ENCODE measurements at places on chromosomes 11 and 22.
A peak's percentile ranks its signal among the peaks of the same experiment; 100 is the strongest.

GRCh38 chr11:77151804-77152509, 23.9 kb downstream of the MYO7A start:
- peak; percentile 18 for DNase-seq

GRCh38 chr11:78292109-78292803, 103.5 kb downstream of the USP35 start:
- no peak for DNase-seq

DNA sequence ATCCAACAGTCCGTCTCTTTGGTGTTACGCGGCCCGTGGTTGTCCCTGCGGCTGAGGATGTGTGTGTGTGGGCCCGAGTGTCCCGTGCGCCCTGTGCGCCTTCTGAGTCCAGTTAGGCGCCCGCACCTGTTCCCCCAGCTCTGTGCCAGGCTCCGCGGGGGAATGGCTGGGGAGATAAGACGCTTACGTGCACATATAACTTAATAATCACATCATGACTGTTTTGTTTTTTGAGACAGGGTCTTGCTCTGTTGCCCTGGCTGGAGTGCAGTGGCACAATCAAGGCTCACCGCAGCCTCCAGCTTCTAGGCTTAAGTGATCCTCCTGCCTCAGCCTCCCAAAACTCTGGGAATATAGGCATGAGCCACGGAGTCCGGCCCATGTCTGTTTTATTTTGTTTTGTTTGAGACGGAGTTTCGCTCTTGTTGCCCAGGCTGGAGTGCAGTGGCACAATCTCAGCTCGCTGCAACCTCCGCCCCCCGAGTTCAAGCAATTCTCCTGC, 817 bp downstream of the ARL2 start:
- no peak for DNase-seq

- DNase-seq, result peak; percentile 71
Measured at GRCh38 chr11:10792385-10793068, 16.2 kb downstream of the EIF4G2 start.

DNA sequence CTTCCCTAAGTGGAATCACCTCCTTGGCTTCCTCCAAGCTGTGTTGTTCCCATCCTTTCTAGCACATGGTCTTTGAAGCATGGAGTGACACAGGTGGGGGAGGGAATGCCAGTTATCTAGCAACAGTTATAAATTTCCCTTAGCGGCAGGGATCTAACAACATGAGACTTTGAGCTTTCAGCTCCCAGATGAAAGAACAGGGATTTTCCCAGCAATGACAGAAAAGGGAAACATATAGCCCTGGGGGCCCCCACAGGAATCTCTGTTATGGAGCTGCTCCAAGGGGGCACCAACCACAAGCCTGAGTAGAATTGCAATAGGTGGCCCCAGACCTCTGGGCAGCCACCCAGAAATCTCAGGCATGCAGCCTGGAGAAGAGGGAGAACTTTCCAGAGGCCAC, 163.0 kb downstream of the GRIK4 start:
- no peak for DNase-seq

GRCh38 chr11:102685338-102685737, 20.2 kb downstream of the MMP27 start:
- no peak for DNase-seq

DNA sequence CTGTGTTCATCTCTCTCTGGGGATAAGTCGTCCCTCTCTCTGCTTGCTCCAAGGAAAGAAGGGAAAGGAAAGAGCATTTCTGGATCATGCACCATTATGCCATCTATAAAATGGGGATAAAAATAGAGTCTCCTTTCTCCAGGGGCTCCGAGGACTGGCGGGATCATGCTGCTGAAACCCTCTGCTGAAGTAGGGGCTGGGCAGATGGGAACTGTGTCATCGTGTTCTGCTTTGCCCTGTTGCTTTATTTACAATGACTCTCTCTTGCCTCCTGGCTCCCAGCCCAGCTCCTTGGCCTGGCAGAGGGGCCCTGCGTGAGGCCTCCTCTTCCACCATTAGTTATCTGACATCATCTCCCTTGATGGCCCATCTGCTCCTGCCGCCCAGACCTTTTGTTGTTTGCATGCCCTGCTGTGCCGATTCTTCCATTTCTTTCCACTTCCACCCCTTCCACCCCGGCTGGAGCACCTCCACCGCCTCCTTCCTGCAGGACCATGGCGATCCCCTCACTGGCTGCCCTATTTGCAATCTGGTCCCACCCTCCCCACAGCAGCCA, 200.9 kb downstream of the MYO18B start:
- no peak for DNase-seq

- no peak for DNase-seq
Measured at GRCh38 chr22:28938286-28938833, 55.0 kb downstream of the ZNRF3 start.

GRCh38 chr11:128835741-128836430, 31.2 kb downstream of the KCNJ1 start:
- DNase-seq, result no peak

DNA sequence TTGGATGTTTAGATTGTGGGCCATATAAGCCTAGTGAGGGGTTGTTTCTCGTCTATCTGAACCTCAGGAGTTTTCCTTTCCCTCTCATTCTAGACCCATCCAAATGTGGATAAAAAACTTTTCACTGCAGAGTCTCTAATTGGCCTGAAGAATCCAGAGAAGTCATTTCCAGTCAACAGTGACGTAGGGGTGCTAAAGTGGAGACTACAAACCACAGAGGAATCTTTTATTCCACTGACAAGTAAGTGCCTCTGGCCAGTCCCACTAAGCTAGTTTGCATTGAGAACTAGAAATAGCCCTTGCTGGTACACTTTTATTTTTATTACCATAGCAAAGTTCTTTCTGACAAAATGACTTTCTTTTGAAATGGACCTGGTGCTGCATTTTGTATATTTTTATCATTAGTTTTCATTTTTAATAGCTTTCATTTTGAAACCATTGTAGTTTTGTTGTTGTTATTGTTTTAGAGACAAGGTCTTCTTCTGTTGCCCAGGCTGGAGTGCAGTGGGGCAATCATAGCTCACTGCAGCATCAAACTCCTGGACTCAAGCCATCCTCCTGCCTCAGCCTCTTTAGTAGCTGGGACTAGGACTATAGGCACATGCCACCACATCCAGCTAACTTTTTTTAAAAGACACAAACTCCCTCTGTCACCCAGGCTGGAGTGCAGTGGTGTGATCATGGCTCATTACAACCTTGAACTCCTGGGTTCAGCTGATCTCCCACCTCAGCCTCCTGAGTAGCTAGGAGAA, 14.6 kb upstream of the PHLDB1 start:
- no peak for DNase-seq

GRCh38 chr22:47164514-47165337, 402.3 kb downstream of the TBC1D22A start:
- DNase-seq, result no peak

GRCh38 chr11:118142081-118142480, 10.5 kb downstream of the SCN4B start:
- DNase-seq, result no peak

- DNase-seq, result no peak
Measured at GRCh38 chr11:120023120-120023519, 114.8 kb downstream of the TRIM29 start.

- DNase-seq, result no peak
Measured at GRCh38 chr11:22444076-22444475, 105.9 kb downstream of the SLC17A6 start.

GRCh38 chr11:2677127-2677526, 22.7 kb downstream of the KCNQ1OT1 start:
- DNase-seq, result no peak

DNA sequence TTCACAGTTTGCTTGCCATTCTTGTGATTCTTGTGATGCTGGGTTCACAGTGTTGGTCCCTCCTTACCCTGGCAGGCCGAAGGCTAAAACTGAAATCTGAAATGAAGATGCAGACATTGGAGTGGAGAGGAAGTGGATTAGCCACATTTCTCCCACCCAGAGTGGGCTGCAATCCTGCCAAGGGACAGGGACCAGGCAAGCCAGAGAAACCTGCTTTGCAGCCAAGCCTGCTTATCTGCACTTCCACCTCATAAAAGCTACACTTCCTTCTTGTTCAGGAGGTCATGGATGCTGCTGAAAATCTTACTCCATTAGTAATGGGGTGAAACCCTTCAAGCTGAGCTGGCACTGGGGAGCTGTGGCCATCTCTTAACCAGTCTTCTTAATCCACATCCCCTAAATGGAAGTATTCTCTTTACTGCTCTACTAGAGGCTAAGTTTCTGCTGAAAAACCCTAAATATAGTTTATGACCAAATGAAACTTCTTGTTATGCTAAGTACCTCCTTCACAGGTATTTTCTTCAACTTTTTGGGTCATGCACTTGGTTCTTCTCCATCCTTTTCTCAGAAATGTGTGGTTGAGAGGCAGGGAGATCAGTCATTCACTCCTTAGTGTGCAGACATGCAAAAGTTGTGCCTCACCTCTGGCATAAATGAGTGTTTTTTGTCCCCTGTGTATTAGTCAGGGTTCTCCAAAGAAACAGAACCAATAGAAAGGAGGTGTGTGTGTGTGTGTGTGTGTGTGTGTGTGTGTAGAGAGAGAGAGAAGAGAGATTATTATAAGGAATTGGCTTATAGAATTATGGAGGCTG, 133.9 kb upstream of the BMAL1 start:
- DNase-seq, result no peak
